T-cell (primary cell): ENCODE measurements at places on chromosomes 1 and 21.

DNA sequence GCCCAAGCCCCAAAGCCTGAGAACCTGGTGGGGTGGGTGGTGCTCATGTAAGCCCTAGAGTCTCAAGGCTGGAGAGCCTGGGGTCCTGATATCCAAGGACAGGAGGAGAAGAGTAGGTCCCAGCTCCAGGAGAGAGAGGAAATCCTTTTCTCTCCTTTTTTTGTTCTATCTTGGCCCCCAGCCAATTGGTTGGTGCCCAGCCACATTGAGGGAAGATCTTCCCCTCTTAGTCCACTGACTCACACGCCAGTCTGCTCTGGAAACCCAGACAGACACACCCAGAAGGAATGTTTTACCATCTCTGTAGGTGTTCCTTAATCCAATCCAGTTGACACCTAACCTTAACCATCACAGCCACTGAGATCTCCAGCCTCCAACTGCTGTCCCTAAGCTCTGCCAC, 16.2 kb upstream of the LIN9 start:
- DNase-seq = no peak

- no peak for DNase-seq
Measured at GRCh38 chr1:942411-942821, 16.6 kb downstream of the NOC2L start.

DNA sequence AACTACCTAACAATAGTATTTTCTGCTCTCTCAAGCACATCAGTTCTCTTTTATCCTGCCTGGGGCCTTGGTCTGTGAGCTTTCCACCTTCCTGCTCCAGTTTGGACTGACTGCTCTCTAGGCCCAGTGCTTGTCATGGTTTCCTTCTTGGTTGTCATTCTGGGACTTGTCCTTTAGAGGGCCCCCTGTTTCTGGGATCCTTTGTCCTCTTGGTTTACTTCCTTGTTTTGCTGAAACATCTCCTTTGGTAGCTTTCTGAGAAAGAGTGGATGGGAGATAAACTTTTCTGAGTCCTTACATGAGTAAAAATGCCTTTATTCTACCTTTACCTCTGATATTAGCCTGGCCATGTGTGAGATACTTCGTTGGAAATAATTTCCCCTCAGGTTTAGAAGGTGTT, 4.7 kb downstream of the SLC1A7 start:
- no peak for DNase-seq

DNA sequence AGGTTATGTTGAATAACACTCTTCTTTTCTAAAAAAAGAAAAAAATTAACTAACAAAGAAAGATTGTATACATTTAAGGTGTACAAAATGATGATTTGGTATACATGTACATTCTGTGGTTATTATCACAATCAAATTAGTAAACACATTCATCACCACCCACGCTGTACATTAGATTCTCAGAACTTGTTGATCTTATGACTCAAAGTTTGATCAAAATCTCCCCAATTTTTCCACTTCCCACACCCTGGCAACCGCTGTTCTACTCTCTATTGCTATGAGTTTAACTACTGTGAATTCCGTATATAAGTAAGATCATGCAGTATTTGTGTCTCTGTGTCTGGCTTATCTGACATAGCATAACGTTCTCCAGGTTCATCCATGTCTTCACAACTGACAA, 469.5 kb upstream of the CHRM3 start:
- DNase-seq = no peak

GRCh38 chr1:100463791-100464424, 74.0 kb upstream of the GPR88 start:
- DNase-seq = peak; percentile 46

DNA sequence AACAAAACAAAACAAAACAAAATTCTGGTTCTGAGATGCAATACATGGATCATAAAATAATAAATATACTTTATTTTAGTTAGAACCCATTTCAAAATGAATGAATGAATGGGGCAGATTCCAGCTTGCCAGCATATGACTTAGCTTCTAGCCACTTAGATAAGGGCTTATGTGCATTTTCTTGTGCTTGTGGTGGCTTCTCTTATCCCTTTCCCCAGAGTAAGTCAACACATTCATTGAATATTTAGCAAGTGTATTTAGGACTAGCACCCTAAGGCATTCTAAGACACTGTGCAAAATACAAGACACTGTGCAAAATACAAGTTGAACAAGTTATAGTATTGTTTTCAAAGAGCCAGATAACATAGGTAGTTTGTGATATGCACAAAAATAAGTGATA, 4.7 kb downstream of the ADIPOR1 start:
- no peak for DNase-seq

DNA sequence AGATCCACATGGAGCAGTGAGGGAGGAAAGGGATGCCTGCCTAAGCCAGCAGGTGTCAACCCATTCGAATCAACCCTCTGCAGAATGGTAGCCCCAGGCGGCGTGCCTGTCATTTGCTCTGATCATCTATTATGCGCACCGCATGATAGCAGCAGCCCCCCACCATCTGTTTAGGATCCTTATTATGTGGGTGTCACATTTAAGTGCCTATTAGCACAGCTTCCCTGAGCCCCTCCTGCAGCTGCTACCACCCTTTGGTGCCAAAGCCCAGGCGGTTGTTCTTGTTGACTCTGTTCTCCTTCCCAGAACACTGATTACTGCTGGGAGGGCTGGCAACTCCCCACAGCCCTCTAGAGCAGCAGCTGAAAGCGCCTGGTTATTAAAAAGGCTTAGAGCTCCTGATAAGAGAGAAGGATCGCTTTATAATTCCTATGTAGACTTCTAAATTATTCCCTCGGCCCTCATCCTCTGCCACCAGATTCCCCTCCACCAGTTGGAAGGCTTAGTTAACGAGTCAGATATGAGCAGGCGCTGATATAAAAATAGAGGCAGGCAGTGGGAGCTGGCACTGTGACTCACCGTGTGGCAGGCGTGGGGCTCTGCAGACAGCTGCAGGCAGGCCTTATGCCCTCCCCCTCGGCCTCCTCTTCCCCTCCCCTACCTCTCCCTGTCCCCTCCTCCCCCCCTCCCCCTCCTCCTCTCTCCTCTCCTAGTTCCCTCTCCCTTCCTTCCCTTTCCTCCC, 23.0 kb downstream of the ACTA1 start:
- no peak for DNase-seq

DNA sequence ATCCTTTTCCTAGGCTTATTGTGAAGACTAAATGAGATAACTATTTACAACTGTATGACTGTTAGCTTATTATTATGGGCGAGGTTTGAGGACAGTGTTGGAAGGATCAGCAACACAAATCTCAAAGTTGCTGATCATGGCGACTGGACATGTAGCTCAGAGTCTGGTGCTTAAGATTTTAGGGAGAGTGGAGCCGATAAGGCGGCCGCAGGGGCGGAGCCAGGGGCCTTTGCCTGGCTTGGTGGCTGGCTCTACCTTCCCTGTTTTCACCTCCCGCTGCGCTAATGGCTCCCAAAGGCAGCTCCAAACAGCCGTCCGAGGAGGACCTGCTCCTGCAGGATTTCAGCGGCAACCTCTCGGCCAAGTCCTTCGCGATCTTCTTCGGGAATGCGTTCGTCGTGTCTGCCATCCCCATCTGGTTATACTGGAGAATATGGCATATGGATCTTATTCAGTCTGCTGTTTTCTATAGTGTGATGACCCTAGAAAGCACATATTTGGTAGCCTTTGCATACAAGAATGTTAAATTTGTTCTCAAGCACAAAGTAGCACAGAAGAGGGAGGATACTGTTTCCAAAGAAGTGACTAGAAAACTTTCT, 45.5 kb downstream of the GIPC2 start:
- DNase-seq = no peak

DNA sequence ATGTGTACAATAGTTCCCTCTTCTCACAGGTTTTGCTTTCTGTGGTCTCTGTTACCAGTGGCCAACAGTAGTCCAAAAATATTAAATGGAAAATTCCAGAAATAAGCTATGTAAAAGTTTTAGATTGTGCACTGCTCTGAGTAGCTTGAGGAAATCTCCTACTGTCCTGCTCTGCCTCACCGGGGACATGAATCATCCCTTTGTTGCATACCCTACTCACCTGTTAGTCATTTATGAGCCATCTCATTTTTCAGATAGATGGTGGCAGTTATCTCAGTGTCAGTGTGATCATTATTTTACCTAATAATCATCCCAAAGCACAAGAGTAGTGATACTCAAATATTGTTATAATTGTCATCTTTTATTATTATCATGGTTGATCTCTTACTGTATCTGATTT, 688.1 kb downstream of the PLA2G4A start:
- no peak for DNase-seq

- no peak for DNase-seq
Measured at GRCh38 chr1:19828546-19828945, 13.5 kb upstream of the RNF186 start.

DNA sequence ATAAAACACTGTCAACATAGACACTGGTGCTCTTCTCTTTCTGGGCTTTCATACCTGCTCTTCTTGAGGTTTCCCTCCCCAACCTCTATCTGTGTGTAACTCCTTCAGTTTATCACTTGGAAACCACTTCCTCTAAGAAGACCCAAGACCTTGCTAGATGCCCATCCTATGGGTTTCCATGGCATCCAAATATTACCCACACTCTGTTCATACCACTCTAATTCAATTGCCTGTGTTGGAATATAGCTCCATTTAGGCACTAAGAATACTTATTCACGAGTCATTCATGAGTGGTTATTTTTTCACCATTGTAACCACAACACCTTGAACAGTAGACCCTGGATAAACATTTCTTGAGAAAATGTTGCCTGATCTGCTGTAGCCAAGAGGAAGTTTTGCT, 231.1 kb upstream of the SGIP1 start:
- DNase-seq = peak; percentile 51

DNA sequence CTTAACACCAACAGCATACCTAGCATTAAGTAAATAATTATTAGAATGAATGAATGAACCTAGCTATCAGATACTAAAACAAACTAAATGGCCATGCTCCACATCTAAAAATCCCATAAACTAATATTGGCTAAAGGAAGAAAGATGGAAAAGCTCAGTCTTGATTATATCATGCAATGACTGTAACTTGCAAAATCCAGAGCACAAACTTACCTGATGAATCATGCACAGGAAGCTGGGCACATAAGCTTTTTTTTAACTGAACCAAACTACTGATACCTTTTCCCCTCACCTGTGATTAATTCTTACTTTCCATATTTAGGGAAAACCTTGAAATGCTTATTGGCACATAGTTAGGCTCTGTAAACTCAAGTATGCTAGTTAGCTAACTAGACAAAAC, 70.2 kb downstream of the KIF14 start:
- DNase-seq = no peak

DNA sequence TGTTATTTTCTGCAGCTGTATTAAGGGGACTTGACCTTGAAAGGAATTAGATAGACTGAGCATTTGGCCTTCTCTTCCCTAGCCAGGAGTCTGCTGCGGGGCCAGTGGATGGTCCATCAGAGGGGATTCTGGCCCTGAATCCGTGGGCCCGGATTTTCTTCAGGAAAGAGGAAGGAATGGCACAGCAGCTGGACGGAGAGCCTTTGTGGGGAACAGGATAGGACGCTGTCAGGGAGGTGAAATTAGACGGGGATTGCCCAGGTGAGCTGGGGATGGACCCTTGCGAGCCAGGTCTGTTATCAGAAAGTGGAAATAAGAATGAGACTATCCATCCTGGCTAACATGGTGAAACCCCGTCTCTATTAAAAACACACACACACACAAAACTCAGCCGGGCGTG, 1.7 kb upstream of the C2CD2 start:
- DNase-seq = no peak

DNA sequence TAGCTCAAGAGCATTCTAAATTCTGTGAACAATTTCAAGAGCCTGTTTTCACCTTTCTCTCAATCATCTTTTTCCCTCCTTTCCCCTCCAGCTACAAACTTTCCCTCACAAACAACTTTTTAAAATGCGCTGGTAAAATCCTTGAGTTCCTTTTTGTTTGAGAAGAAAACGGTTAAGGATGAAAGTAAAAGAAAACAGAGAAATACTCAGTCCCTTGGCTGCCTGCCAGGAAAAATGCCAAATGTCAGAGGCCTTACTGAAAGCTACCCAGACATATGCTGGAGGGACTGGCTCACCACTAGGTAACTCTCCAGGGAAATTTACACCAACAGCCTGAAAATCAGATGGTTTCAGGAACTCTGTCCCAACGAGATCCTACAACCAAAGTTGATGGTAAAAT, 11.0 kb upstream of the SERBP1 start:
- no peak for DNase-seq

GRCh38 chr1:10507111-10507879, 32.5 kb downstream of the PEX14 start:
- DNase-seq = peak; percentile 51

- DNase-seq = peak; percentile 36
Measured at GRCh38 chr21:34974162-34974981, 74.7 kb downstream of the RUNX1 start.

- no peak for DNase-seq
Measured at GRCh38 chr1:201098992-201099677, 13.1 kb downstream of the CACNA1S start.

DNA sequence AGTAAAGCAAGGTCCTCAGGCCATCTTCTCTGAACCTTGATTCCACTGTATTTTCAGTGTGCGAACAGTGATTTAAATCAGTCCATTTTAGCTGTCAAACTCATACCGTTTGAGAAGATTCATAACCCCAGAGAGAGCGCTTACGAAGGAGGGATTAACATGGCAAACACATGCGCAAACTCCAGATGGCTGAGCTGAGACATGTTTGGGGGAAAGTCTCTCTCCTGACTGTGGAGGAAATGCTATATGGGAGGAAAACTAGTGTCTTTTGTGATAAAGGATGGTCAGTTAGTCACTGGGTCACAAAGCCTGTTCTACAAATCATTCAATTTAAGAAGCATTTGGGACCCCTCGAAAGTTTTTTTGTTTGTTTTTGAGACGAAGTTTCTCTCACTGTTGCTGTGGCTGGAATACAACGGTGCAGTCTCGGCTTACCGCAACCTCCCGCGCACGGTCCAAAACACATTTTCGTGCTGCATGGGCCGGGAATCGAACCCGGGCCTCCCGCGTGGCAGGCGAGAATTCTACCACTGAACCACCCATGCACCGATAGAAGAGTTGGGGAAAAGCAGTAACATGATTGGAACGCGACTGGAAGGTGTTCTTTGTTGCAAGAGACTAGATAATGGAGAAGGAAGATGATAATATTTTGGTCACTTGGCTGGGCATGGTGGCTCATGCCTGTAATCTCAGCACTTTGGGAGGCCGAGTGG, 58.4 kb upstream of the CXADR start:
- no peak for DNase-seq

DNA sequence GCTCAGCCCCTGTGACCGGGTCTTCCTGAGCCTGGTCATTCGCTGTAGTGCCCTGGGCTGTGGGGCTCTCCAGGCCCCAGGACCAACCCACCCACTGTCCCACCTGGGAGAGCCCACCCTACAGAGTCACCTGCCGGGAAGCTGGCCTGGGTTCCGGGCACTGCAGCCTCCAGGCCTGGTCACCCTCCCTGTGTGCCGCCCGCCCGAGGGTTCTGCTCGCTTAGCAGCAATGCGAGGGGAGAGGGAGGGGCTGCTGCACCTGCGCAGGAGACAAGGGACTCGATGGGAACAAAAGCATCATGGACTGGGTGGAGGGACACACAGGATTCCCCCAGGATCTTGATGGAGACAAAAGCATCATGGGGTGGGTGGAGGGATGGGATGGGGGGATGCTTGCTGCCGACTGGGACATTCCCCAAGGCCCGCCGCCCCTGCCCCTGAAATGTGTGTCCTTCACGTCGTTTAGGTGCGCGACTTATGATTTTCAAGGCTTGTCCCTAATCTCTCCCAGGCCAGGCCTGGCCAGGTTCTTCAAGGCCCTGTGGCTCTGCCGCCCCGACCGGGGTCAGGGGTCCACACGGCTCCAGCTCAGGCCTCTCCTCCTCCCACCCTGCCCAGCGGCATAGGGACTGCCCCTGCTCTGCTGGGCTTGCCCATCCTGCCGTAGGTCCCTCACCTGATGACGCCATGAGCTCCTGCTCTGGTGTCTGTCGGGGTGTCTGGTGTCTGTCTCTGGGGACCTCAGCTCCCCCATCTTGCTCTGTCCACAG, 1.7 kb downstream of the KRTAP10-8 start:
- no peak for DNase-seq
